Lung microvascular endothelial cell (primary cell): ENCODE measurements at places on chromosomes 7 and 10. TPM values are rescaled to one million over a fixed set of nuclear protein-coding genes. Genes with fewer than 3 reads are reported as not detected.
A peak's percentile ranks its signal among the peaks of the same experiment; 100 is the strongest.

GRCh38 chr10:27244976-27245375 lies 4.4 kb upstream of the ACBD5 start:
- DNase-seq: no peak

The FKBP6 gene
- not detected in 2 replicates for total RNA-seq

DNA sequence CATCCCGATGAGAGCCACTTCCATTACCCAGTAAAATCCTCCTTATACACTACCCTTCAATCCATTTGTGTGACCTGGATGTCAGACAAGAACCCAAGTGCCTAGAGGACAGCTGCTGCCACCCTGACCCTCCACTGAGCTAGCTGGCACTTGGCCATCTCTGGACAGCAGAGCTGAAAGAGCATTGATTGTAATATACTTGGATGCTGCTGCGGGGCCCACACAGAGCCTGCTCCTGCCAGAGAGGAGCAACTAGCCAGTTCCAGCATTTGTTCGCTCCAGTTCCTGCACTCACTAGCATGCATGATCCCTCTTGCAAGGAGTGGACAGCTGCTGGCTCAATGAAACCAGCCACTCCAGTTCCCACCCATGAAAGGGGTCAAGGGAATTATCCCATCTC lies 8.4 kb upstream of the TMEM254 start:
- DNase-seq: no peak

DNA sequence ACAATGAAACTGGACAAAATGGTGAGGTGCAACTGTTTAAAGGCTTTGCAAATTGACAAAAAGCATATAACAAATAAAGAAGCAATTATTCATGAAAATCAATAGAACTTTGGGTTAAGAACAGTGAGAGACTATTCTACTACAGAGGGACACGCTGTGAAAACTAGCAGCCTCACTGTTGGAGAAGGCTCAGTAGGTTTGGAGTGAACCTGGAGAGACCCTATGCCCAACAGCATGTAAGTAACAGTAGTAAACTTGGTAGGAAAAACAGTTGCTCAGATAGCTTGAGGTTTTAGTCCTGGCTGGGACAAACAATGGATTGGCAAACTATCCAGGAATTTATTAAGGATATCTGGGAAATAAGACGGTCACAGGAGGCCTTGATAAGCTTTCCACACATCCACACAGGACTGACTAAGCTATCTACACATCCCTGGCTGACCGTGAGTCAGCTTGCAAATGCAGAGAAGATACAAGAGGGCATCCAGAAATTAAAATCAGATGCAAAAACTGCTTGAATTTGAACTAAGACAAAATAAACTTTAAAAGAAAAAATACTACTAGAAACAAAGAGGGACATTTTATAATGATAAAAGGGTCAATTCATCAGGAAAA lies 15.9 kb downstream of the FAM149B1 start:
- DNase-seq: peak; percentile 52

DNA sequence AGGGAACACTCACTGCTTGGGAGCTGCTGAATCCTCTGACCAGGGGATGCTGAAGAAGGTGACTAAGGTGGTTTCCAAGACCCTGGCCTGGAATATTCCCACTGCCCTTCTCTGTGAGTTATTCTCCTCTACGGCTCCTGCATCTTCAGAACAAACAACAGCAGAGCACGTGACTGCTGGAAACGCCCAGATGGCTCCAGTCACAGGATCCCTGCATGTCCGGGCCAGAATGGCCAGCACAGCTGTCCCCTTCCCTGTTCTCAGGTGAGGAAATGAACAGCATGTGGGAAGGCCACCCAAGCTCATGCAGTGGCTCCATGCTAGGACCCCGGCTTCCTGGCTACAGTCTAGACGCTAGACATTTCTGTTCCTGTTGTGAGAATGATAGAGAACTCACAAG lies 43.1 kb downstream of the GHRHR start:
- DNase-seq: no peak

The NUTM2A gene
- total RNA-seq: under 0.01 and 0.20 TPM in 2 replicates

DNA sequence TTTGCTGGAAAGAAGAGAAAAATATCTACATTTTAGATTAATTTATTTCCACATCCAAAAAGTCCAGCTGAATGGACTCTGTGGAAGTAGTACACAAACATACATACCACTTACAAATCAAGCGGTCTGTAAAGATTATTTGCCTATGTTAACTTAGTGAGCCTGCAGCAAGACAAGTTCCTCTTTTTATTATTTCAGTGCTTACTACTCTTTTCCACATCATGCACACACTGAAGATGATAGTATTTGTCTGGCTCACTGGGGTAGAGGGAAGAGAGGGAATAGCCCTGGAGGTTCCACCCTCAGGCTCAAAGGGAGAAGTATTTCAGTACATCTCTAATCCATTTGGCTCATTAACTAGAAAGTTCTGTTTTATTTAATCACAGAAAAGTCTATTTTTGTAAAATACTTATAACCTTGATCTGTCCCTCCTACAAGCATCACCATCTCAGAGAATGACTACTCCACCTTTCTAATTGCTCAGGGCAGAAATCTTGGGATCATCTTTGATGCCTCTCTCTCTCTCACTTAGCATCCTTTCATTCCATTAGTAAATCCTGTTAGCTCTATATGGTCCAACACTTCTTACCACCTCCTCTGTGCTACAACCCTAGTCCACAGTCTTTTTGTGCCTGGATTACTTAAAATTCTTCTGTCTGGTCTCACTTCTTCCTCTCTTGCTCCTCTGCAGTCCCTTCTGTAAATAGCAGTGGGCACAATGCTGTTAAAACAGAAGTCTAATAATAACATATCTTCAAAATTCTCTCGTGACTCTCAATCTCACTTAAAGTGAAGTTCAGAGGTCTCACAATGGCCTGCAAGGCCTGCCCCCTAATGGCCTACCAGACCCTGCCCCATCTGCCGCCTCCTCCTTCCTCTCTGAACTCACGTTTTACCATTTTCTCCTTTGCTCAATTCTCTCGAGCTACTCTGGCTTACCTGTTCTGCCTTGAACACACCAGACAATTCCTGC lies 64.3 kb upstream of the CCDC6 start:
- DNase-seq: no peak

GRCh38 chr7:27314111-27314510 lies 71.5 kb downstream of the EVX1 start:
- no peak for DNase-seq

- no peak for DNase-seq
Measured at GRCh38 chr10:121838149-121838548, 89.7 kb downstream of the ATE1 start.

DNA sequence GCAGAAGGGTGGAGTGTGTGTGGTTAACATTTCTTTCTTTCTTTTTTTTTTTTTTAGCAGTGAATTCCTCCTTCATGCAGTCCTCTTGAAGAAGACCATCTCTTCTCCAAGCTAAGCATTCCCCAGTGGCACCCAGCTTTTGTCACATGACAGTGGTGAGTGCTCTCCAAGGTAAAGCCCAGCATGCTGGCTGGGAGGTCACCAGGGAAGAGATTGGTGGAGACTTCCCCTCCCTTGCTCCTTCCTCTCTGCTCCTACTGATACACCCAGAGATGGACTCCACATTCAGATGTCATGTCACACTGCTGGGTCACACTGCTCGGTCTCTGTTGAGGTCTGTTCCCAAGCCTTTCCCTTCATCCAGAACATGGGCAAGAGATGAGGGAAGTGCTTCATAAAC lies 55.3 kb downstream of the FRMPD2 start:
- DNase-seq: no peak

DNA sequence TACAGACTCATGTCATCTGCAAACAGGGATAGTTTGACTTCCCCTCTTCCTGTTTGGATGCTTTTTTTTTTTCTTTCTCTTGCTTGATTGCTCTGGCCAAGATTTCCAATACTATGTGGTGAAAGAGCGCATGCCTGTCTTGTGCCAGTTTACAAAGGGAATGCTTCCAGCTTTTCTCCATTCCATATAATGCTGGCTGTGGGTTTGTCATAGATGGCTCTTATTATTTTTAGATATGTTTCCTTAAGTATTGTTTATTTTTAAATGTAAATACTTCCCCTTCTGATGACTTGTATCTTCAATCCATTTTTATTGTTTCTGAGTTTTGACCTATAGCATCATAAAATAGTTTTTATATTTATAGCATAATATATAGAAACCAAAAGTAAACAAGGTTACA lies 17.9 kb downstream of the FAM237B start:
- DNase-seq: no peak

GRCh38 chr10:22433875-22434274 lies 88.6 kb downstream of the SPAG6 start:
- peak; percentile 80 for DNase-seq

DNA sequence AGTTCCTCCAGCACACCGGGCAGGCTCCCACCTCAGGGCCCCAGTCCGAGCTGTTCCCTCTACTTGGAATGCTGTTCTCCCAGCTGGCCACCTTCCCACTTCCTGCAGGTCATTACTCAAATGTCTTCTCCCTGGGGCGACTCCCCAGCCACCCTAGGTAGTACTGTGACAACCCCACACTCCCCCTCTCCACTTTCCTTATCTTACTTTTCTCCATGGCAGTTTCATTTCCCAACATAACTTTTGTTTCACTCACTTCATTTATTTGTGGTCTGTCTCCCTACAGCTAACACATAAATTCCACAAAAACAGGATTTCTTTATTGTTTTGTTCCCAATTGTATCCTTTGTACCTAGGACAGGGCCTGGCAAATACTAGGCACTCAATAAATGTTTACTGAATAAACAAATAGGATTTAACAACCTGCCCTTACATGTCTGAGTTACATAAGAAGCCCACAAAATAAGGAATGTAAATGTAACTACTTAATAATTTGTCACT lies 76.5 kb downstream of the JAZF1 start:
- no peak for DNase-seq

The NEURL1 gene
- total RNA-seq: not detected in 2 replicates

DNA sequence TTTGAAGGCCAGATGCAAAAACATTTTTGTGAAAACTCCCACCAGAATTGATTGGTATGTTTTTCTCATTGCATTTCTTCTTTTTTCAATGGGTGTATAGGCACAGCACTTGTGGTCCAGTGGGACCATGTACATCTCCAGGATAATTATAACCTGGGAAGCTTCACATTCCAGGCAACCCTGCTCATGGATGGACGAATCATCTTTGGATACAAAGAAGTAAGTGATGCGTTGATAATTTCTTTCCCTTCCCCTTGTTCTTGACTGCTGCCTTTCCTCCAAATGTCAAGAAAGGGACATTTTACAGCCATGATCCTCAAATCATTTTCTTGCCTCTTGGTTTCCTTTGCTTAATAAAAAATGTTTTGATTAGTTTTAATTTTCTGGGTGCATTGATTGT lies 331.5 kb downstream of the PLXDC2 start:
- no peak for DNase-seq

The SFTPD gene
- total RNA-seq: not detected in 2 replicates

DNA sequence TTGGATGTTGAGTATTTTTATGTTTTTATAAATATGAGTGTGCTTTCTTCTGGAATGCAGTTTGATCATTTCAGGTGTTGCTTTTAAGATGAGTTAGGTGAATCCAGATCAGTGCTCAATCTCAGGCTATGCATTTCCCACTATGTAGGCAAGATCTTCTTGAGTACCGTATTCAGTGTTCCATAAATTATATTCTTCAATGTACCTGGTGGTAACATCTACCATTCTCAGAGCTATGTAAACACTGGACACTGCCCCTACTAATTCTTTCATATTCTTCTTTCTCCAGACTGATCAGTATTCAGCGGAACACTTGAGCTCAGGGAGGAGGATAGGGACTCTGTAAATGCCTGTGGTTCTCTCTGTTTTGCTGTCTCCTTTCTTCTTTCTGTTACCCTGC lies 25.5 kb upstream of the NME8 start:
- no peak for DNase-seq

The SEMA3C gene
- 0.20 and 6.1 TPM in 2 replicates for total RNA-seq

- DNase-seq: peak; percentile 26
Measured at GRCh38 chr7:26858241-26858715, 6.1 kb downstream of the SKAP2 start.

- DNase-seq: peak; percentile 70
Measured at GRCh38 chr7:55733241-55734140, 129.1 kb downstream of the SEPTIN14 start.

DNA sequence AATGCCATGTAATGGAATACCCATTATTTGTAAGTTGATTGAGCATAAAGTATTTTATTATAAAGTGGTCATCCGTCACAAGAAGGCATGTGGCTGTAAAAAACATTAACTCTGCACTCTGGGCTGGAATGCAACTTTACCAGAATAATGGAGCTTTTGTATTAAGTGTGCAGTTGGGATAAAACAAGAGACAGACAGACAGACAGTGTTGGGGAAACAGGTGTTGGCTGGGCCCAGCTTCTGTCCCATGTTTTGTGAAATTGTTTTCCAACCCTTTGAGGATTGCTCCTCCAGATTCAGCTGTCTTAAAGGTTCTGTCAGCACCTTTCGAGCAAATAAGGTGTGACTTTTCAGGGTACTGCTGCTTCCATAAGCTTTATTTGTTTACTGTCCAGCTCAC lies 67.9 kb upstream of the NFKB2 start:
- DNase-seq: no peak

GRCh38 chr10:4671451-4672145 lies 154.4 kb upstream of the AKR1E2 start:
- no peak for DNase-seq

The WNT8B gene
- total RNA-seq: not detected in 2 replicates

DNA sequence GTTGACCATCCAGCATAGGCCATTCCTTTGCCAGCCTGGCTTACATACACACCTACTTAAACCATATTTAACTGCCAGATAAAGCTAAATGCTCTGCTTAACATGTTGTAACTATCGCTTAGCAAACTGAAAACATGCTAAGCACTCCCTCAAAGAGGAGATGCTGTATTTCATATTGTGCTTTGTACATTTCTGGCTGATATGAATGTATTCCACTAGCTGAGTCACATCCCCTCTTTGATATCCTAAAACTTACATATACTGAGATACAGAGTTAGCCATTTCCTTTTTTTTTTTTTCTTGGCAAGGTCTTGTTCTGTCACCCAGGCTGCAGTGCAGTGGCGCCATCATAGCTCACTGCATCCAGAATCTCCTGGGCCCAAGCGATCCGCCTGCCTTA lies 99.4 kb downstream of the TPST1 start:
- DNase-seq: peak; percentile 87

- DNase-seq: no peak
Measured at GRCh38 chr10:101065481-101066145, 3.8 kb downstream of the KAZALD1 start.

The CYP17A1 gene
- total RNA-seq: not detected in 2 replicates
